Activated T-helper 17 cell treated with anti-CD3 and anti-CD28 coated beads, Interleukin-2, amount 50 U/mL, for 72 hours (primary cell): ENCODE measurements at places on chromosomes 1 and 21.
A peak's percentile ranks its signal among the peaks of the same experiment; 100 is the strongest.

- ATAC-seq: peak; percentile 84
Observed at GRCh38 chr1:165686121-165686970, 12.0 kb downstream of the ALDH9A1 start.

DNA sequence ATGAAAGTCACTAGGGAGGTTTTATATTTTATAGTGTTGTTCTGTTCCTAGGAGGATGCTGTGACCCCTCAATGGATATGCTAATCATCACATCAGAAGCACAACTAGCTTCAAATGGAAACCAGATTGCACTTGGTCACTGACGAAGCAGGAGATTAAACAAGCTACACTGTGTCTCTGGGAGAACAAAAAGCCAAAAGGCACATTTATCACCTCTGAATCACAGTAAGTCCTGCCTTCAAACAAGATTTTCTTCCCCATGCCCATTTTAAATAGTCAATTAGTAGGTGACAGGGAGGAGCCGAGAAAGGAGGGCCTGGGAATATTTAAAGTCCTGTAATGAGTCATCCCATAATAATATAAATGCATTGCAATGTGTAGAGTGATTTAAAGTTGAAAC is 38.1 kb downstream of the RGS2 start:
- no peak for ATAC-seq

GRCh38 chr1:36989241-36989640 is 45.1 kb downstream of the GRIK3 start:
- ATAC-seq: no peak

DNA sequence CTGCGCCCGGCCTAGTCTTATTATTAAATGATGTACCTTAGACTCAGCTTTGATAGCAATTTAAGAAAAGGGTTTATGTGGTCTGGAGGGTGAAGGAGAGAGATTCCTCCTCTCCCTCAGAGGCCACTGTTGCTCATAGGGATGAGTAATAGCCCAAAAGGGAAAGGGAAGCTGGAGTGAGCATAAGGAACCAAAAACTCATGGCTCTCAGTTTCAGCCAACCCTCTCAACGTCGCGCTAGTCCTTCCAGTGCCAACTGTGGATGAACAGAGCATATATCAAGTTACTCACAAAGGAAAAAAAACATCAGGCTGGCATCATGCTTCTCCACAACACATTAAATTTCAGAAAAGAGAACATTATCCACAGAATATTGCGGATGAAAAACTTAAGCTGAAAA is 8.3 kb upstream of the GPR89B start:
- peak; percentile 57 for ATAC-seq

DNA sequence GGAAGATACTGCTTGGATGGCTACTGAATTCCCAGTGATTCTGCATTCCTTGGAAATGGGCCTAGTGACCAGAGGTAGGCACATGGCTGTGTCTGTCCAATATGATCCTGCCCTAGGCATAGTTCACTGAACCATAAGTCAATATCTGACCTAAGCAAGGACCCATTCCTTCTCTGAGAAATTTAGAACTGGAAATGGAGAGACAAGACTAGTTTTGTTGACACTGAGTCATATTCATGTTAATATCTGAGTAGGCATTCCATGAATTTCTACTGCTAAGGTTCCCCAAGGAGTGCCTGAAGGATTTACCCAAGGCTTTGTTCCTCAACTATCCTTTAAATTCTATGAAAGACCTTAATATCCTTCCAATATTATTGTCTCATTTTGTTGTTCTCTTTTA is 329.8 kb upstream of the BEND5 start:
- no peak for ATAC-seq

- no peak for ATAC-seq
Observed at GRCh38 chr1:54255026-54255702, 55.2 kb downstream of the MRPL37 start.

DNA sequence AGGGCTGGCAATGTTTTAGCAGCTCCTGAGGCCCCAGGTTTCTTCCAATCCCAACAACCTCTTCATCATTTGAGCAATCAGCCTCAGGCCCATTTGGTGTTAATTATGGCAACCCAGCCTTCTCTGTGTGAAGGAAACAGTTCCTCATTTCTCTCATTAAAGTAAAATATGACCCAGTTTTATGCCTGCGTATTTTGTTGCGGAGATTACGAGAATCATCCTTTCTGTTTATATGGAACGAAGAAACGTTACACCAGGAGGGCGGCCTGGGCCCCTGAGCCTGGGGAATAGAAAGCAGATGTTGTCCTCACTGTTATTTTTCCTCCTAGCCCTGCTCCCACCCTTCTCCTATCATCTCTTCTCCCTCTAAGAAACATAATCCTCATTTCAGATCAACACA is 332.2 kb upstream of the USP24 start:
- ATAC-seq: no peak

DNA sequence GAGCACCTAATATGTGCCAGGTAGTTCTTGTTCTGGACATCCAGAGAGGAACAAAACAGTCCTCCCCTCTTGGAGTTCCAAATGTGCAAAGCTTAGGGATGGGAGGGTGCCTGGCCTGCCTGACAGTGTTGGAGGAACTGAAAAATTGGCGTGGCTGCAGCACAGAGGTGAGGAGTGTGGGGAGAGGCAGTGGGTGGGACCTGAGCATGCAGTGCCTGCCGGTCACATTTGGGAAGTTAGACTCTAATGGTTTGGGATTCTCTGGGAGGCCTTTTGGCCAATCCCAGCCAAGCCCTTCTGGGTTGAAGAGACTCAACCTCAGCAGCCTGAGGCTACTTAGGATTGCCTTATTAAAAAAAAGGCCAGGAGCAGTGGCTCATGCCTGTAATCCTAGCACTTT is 2.3 kb upstream of the TCEA3 start:
- no peak for ATAC-seq

DNA sequence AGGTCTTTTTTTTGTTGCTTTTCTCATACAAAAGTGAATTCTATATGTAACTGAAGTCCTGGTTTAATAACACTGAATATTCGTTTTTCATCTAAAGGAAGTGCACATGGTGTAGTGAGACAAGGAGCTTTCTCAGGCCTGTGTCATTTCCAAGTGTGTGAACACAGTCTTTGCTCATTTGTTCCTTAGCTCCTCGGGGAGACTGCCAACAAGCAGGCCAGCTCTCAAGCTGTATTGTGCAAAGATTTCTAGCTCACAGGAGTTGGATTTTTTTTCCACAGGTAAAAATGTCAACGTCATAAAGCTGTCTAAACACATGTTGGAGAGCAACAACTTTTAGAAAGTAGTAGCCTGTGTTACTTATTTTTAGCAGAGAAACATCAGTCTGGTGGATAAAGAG is 87.8 kb upstream of the S1PR1 start:
- no peak for ATAC-seq

DNA sequence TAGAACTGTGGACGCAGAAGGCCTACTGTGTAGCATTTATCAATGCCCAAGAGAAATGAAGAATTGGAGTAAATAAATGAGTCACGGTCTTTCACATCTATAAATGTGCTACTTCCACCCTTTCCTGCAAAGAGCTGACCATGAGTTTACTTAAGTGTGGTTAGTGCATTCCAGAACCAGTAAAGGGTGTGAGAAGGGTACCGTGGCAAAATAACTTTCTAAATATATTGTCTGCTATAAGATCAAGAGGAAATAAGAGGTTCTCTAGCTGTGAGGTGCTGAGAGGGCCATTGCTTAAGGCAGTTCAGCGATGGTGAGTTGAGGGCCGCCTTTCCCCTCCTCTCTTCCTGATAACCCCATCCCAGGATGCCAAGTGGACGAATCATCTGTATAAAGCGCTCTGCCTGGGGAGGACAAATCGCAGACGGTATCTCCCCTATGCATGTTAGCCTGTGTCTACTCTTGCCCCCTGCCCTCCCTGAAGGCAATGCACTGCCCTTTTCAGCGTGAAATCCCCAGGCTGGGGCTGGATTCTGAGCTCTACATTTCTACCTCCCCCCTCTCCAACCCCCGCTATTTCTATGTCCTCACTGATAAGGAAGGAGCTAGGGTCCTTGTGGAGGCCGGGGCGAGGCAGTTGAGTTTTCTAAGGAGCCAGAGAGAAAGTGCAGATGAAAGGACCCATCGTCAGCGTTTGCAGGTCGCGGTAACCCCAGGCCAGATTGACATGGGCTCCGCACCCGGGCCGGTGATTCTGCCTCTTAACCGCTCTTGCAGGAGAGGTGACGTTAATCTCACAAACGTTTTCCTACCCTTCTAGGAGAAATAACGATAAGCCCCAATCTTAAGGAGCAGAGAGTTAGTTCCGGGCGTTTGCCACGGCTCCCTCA is 1.5 kb upstream of the NCAM2 start:
- no peak for ATAC-seq

DNA sequence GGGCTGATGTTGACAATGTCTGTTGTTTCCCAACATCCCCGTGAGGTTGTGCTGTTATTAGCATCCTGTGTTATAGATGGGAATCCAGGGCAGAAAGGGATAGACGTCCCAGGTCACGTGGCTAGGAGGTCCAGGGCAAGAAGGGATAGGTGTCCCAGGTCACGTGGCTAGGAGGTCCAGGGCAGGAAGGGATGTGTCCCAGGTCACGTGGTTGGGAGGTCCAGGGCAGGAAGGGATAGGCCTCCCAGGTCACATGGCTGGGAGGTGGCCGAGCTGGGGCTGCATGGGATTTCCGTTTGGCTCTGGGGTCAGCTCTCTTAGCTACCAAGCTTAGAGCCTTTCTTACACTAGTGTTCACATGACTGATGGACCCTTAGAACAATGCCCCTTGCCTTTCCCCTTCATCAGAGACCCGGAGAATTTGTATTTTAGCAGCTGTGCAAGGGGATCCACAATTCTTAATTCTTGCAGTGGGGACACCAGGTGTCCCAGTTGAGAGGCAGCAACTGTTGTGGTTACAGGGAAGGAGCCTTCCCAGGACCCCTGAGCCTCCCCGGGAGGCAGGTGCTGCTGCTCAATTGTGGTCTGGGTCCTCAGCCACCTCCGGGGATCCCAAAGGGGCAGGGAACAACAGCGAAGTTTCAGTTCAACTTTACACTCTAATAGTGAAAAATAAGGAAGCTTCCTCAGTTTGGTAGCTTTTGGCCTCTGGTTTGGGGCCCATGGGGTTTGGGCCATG is 69.2 kb downstream of the UMODL1 start:
- no peak for ATAC-seq

DNA sequence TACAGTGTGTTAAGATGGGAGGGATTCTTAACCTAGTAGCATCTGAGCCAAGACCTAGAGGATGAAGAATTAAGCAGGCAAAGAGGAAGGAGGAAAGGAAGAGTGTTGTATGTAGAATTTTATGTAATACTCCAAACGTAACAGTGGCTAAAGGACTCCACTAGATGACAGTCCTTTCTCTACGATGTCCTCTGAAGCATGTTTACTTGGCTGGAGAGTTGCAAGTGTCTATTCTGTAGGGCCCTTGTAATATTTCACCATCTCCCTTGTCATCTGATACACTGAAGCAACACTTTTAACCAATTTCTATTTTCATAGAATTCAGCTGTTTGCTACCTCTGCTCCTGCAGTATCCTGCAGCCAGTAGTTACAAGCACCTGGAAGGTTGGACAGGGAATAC is 2.2 kb upstream of the YBX1 start:
- no peak for ATAC-seq

DNA sequence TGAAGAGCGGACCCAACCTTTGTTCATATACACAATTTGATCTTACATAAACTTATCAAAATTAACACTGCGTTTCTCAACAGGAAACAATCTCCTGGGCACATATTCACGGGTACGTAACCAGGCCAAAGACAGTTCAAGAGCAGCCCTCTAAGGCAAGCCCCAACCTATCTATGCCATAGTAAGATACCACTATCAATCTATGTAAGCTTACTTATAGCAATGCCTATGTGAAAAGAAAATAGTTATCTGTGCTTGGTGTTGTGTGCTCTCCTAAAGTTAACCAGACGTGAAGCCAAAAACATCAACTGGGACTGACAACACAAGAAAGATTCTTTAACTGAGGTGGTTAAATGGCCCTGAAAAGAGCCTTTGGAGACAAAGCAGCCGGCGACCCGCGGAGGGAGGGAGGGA is 49.4 kb upstream of the BOLA1 start:
- ATAC-seq: no peak

- no peak for ATAC-seq
Observed at GRCh38 chr1:222916100-222916499, 101.3 kb downstream of the DISP1 start.

GRCh38 chr1:61618755-61619154 is 106.2 kb downstream of the TM2D1 start:
- no peak for ATAC-seq

DNA sequence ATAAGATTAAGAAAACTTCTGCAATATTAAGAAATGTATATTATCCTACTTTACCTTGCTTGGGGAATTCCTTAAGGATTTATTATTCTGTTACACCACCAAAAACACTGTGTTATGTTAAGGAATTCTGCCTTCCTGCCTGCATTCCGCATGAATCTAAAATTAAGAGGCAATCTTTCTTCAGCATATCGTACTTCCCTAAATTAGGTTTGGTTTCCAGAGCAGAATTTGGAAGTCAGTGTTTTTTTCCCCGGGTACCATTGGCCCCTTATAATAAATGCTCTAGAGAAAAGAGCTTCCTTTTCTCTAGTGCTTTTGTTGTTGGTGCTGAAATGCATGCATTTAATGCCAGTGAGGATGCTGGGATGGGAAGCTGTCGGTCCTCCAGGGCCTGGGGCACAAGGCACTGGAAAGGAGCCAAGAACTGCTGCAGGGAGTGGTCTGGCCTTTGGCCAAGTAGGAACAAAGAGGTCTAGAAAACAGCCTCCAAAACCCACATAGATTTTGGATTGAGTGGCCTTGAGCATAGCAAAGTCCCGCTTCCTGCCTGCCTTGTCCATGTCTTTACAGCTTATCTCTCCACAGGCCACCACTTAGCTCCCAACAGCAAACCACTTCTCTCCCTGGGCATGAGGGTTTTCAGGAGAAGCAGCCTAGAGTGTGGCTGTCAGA is 69.9 kb downstream of the RRAGC start:
- ATAC-seq: no peak

DNA sequence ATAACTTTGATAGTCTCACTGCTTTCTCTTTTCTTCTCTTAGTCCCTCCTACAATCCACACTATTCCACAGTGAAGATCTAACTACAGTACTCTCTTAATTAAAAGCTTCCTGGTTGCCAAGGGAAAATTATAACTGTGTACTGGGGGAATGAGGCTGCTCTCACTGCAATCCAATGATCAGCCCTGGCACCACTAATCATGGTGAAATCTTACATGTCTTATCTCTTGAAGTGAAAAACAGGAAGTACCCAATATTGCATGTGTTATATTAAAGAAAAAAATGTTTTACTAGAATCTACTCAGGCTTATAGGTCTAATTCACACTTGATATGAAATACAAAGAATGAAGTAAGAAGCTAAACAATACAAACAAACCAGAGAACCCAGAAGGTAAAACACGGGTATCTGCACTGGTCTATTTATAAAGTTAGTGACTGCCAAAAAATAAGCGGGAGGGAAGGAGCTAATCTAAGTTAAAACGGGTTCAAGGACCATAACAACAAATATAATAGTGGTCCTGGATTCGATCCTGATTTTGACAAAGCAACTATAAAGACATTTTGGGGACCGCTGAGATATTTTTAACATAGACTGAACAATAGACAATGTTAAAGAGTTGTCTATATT is 57.5 kb downstream of the RGS2 start:
- no peak for ATAC-seq

GRCh38 chr1:8430476-8430875 is 112.6 kb downstream of the SLC45A1 start:
- peak; percentile 85 for ATAC-seq
